ENCODE measurements at places on chromosomes 3 and 15. TPM values are rescaled to one million over a fixed set of nuclear protein-coding genes. Genes with fewer than 3 reads are reported as not detected.

The DCLK3 gene
- 1.0 TPM for polyA plus RNA-seq

The FANCD2OS gene
- polyA plus RNA-seq, result not detected

The WDR93 gene
- 0.30 TPM for polyA plus RNA-seq

The ITIH4 gene
- polyA plus RNA-seq, result 4.3 TPM

The SLC28A1 gene
- 33.1 TPM for polyA plus RNA-seq

DNA sequence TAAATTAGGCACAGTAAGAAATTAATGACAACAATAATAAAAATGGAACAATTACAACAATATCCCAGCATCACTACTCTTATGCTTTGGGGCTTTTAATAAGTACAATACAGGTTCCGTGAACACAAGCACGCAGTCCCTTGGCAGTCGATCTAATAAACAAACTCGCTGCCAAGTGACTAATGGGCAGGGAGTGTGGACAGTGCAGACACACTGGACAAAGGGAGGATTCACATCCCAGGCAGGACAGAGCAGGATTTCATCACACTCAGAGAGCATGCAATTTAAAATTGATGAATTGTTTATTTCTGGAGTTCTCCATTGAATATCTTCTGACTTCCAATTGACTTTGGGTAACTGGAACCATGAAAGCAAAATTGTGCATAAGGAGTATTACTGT, 524.1 kb upstream of the CFAP20DC start:
- no peaks in the 10 kb centered on the region for H3K36me3 ChIP-seq
- DNase-seq, result no peak
- H3K4me3 ChIP-seq, result no peak overlapping the region
- H3K27ac ChIP-seq, result no peak overlapping the region
- peaks cover 4% of the 10 kb centered on the region for H3K4me1 ChIP-seq

GRCh38 chr3:180680097-180680430, 775 bp upstream of the CCDC39 start:
- H3K4me3 ChIP-seq, result peak overlapping the region; percentile 71
- H3K27me3 ChIP-seq, result peaks cover 15% of the 10 kb centered on the region
- H3K36me3 ChIP-seq, result no peaks in the 10 kb centered on the region

DNA sequence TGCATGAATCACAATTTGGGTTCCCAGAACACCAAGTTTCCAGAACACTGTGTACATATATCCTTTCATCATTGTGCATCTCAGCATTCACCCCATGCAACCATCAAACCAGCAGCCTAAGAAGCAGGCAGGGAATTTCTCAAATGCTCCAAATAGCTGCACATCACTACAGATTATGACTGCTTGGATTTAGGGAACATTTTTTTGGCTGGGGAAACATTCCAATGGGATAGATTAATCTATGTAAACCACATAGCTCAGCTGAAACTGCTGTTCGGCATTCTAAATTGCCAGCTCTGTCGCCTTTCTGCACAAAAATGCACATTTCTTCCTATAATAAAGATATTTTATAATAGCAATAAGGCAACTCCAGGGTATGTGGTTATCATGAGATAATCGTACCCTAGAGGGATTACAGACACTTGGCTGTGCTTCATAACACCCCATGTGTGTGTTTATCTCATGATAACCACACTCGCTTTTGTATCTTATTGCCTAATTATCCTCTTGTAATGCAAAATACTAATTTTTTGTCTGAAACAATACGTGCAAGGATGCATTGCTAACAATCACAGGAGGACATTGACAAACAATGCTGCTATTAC, 483.7 kb upstream of the DPH6 start:
- H3K27ac ChIP-seq, result no peak overlapping the region
- no peaks in the 10 kb centered on the region for H3K27me3 ChIP-seq
- H3K36me3 ChIP-seq, result no peaks in the 10 kb centered on the region
- no peaks in the 10 kb centered on the region for H3K4me1 ChIP-seq
- DNase-seq, result no peak

- no peaks in the 10 kb centered on the region for H3K4me1 ChIP-seq
- no peak overlapping the region for H3K27ac ChIP-seq
- no peak overlapping the region for H3K4me3 ChIP-seq
- no peaks in the 10 kb centered on the region for H3K27me3 ChIP-seq
- no peak for DNase-seq
These were observed 11.3 kb downstream of the SLCO2A1 start for GRCh38 chr3:134018406-134018805.

GRCh38 chr3:65080432-65080831, 392.6 kb upstream of the ADAMTS9 start:
- no peaks in the 10 kb centered on the region for H3K27me3 ChIP-seq
- DNase-seq, result no peak
- no peaks in the 10 kb centered on the region for H3K36me3 ChIP-seq
- H3K4me3 ChIP-seq, result no peak overlapping the region

- H3K36me3 ChIP-seq, result no peaks in the 10 kb centered on the region
- peak overlapping the region; percentile 36 for H3K27ac ChIP-seq
- peak; percentile 72 for DNase-seq
- no peaks in the 10 kb centered on the region for H3K27me3 ChIP-seq
These were observed 102.4 kb upstream of the LRIG1 start for GRCh38 chr3:66603151-66603611.

DNA sequence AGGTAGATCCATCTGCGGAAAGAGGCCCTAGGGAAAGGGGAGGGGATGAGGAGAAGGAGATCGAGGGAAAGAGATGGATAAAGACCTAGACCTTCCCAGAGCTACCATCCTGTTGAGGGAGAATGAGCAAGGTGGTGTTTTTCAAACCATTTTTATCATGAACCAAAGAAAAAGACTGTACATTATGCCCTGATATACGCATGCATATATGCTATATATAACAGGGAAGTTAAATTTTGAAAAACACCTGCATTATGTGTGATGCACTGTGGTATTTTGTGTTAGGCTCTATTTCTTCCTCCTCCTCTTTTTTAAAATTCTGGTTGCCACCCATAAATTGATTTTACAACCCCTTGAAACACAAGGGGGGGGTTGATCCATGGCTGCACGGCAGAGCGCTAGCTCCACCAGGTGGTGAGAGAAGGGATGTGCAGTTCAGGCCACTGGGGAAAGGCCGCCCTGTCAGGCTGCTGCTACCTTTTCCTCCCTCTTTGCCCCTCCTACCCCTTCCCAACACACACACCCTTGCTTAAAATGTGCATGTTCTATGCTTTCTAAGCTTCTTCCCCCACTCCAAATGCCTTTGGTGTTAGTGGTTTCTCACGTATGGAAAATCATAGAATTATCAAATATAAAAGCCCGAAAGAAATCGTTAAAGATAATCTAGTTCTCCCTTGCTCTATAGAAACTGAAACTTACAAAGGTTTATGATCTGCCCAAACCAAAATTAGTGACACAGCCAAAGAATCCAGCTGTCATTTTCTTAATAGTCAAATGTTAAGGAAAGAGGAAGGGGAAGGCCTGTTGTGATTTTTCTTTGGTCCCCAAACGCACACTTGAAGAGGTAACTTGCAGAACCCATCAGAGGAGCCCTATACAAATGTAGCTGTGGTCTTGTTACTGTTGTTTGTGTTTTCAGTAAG, 262.0 kb upstream of the UMPS start:
- no peaks in the 10 kb centered on the region for H3K4me1 ChIP-seq
- H3K27ac ChIP-seq, result no peak overlapping the region
- no peaks in the 10 kb centered on the region for H3K36me3 ChIP-seq
- no peaks in the 10 kb centered on the region for H3K27me3 ChIP-seq

Data from large intestine (tissue), 12 donors.